SK-MEL-5 (cell line): ENCODE measurements at places on chromosomes 6 and 20. TPM values are rescaled to one million over a fixed set of nuclear protein-coding genes. Genes with fewer than 3 reads are reported as not detected.
A peak's percentile ranks its signal among the peaks of the same experiment; 100 is the strongest.

Gene COL11A2
- total RNA-seq = 0.42 and 0.98 TPM in 2 replicates

Gene POFUT1
- total RNA-seq = 56.1 and 58.0 TPM in 2 replicates

Gene TMC2
- total RNA-seq = not detected in 2 replicates

Gene IMPG1
- total RNA-seq = not detected in 2 replicates

Gene NOX3
- total RNA-seq = not detected in 2 replicates

Gene AARS2
- 21.7 and 22.2 TPM in 2 replicates for total RNA-seq

Gene C20orf96
- total RNA-seq = 1.6 and 1.7 TPM in 2 replicates

Gene C4A
- 1.6 and 2.2 TPM in 2 replicates for total RNA-seq

DNA sequence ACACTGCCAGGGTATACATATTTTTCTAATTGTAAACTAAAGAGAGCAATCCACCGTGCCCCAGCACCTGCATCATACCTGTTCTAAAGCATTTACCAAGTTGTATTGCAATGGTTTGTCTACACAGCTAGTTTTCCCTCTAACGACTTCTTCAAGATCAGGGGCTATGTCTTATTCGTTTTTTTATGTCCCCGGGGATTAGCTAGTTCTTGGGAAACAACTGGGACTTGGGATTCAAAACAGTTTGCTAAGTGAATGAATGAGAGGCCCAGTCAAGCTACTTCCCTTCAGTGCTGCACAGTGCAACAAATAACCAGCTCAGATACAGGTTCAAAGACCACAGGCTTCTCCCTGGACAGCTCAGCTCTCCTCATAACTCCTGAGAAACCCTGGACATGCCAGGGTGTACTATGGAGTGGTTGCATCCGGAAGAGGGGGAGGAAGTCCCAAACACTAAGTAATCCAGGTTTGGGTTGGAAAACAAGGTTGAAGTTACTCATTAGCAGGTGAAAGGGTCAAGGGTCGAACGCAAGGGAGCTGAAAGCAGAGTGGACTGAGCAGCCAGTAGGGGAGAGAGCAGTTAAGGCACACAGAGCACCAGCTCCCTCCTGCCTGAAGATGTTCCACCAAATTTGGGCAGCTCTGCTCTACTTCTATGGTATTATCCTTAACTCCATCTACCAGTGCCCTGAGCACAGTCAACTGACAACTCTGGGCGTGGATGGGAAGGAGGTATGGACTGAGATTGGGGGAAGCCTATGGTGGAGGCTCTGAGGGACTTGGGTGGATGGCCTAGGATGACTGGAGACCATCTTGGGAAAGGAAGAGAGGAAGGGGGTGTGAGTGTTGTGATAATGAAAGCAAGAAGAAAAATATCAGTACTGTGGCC is at the start of gene APOM:
Gene APOM (plus strand): TSS at position 546 of the 889 bp plus-strand sequence. CDS start 73 bp downstream, at position 619.
- DNase-seq = no peak

DNA sequence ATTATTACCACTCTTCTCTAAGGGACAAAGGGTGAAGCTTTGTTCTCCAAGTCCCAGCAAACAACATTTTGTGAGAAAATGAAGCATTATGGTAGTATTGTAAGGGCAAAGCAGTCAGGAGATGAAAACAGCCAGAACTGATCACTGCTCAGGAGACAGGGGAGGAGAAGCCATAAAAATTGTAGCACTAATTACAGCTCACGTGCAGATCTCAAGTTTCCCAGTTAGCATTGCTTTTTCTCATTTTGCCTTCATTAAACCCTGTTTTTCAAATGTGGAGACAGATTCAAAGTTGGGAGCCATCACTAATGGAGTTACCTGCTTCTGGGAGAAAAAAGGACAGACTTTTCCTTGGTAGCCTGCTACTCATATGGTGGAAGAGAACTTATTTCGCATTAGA is 210.9 kb upstream of the PDE10A start:
- no peak for DNase-seq

- no peak for DNase-seq
Observed at GRCh38 chr6:149334201-149334600, 16.7 kb downstream of the TAB2 start.

- no peak for DNase-seq
Observed at GRCh38 chr6:165110860-165111259, 198.5 kb downstream of the C6orf118 start.

DNA sequence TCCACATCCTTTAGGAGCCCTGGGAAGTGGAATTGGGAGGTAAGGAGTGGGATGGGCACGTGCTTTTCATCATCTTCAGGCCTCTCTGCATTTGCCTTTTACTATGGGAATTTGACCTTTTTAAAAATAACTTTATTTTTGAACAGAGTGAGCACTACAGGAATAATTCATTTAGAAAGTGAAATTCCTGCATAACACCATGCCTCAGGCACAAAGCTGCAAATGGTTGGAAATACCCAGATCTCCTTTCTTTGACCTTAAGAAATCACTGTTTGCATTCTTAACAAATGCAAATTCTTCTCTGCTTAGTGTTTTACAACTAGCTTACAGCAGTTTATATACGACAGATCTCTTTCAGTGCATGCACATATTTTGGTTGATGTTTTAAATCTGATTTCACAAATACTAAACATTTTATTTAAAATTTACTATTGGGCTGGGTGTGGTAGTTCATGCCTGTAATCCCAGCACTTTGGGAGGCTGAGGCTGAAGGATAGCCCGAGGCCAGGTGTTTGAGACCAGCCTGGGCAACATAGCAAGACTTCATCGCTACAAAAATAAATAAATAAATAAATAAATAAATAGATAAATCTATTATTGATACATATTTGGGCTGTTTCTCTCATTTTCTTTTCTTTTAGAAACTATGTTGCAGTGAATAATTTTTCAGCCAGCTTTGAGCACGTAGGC is 24.5 kb downstream of the CST8 start:
- peak; percentile 29 for DNase-seq

GRCh38 chr6:170112583-170112860 is 178.4 kb downstream of the DLL1 start:
- DNase-seq = no peak

DNA sequence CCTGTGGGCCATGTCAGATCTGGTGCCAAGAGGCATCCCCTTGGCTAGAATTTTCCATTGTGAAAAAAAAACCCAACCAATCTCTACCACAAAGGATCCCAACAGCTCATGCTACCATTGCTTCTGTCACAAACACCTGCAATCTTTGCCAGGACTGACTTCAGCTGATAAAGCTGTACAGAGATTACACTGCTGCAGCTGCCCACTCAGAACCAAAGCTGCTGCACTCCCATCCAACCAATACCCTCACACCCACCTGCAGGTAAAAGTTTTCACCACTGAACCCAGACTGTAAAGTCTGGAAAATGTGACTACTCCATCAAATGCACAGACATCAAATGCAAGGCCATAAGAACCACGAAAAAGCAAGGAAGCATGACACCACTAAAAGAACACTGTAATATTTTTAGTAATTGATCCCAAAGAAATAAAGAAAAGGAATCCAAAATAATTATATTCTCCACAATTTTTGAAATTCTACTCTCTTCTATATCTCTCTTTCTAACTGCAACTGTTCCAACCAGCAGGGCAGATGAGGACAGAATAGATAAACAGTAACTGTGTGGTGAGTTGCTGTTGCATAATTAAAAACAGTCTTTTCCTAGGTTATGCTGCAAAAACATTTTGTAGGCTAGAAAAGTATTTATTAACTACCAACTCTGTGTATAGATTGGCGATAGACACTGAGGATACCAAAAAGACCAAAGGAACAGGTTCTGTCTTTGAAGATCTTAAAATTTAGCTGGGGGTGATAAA is 128.0 kb upstream of the MCHR2 start:
- DNase-seq = no peak

GRCh38 chr6:111076024-111076695 is 11.1 kb upstream of the SLC16A10 start:
- no peak for DNase-seq

GRCh38 chr6:2918936-2919335 is 15.8 kb upstream of the SERPINB9 start:
- no peak for DNase-seq

GRCh38 chr20:63697357-63697867 is 960 bp downstream of the TNFRSF6B start:
- DNase-seq = no peak

- DNase-seq = no peak
Observed at GRCh38 chr20:9367746-9368145, 146.6 kb upstream of the LAMP5 start.

- no peak for DNase-seq
Observed at GRCh38 chr6:153086225-153086990, 44.7 kb downstream of the RGS17 start.

- DNase-seq = no peak
Observed at GRCh38 chr6:36128073-36128472, 2.2 kb upstream of the MAPK13 start.

GRCh38 chr6:74871757-74872156 is 334.1 kb downstream of the COL12A1 start:
- DNase-seq = no peak

DNA sequence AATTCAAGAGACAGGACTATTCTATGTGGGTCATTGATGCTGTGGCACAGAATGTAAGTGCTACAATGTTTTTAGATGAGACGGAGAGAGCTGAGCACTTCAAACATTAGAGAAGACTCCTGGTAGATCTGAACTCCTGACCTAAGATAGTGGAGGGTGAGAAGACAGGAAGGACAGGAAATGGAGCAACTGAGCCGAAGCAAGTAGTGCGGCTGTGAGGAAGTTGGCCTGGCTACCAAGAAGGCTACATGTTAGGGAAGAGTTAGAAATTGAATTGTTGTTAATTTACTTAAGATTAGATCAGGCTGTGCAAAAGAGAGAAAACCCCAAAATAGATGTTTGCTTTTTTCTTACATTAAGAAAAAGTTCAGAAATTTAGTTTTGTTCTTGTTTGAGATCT is 14.4 kb upstream of the MLIP start:
- DNase-seq = no peak

DNA sequence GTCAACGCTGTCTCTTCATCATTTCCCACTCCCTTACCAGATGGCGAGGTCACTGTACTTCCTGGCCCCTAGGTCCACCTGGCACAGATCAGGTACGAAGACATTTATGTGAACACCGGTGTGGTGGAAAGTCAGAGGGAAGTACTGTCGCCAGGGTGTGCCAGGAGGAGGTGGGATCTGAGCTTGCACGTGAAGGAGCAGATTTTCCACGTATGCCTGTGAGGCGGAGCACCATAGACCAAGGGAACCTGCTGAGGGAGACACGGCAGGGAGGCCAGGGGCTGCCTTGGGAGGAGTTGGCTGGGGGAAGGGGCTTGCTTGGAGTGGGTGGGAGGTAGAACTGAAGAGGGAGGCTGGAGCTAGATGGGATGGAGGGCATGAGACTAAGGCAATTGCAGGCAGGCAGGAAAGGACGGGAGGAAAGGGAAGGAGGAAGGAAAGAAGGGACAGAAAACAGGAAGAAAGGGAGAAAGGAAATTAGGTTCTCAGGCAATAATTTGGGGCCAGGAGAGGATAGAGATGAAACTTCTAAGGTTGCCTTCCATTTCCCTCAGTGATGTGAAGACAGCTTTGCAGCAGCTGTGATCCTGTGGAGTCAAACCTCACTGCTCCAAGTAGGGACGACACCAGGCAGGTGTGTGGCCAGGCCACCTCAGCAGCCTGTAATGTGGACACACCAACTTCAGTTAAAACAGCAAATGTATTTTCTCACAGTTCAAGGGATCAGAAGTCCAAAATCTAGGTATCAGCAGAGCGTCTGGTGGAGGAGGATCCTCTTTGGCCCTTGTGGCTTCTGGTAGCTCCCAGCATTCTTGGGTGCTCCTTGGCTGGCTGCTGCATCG is 46.8 kb downstream of the CHMP4B start:
- DNase-seq = no peak

- peak; percentile 86 for DNase-seq
Observed at GRCh38 chr6:134123666-134124208, 71.3 kb upstream of the SLC2A12 start.

DNA sequence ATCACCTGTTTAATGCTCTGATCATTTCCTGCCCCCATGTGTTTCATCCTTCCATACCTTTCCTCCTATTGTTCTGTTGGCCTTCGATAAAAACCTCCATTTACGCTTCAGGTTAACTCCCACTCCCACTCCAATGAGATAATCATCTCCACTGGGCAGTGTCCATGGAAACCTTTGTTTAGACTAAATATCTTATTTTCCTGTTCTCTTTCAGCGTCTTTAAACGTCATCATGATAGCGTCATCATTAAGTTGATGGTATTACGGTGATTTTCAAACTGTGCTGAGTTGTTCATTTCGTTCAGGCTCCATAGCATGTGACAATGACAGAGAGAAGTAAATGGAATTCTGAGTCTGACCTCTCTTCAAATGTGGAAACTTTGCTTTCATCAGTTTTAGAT is 970.5 kb upstream of the SLC35B3 start:
- no peak for DNase-seq

GRCh38 chr6:124073021-124073420 is 269.4 kb downstream of the NKAIN2 start:
- DNase-seq = no peak

DNA sequence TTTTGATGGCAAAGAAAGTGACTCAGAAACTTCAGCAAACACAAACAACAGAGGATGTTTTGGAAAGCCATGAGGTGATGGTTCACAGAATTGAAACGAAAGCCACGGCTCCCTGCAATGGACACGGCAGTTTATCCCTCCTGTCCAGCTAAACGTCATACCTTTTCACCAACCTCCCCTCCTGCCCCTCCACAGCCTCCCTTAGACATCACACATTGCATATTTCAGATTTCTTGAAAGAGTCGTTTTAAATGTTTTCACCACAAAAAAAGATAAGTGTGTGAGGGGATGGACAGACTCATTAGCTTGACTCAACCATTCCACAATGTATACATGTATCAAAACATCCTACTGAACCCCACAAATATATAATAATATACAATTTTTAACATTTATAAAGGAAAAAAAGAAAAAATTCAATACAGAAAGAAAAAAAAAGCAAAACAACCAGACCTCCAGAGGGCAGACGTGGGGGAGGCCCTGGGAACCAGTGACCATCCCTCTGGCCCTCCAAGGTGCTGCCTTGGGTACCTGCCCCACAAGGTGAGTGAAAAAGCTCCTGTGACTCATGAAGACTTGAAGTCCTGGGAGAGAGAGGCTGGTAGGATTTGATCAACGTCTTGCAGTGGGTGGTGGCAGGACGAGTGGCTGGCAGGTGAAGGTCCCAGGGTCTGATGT is 117.2 kb upstream of the THBS2 start:
- DNase-seq = no peak

- no peak for DNase-seq
Observed at GRCh38 chr6:80991316-80991715, 761.2 kb downstream of the TENT5A start.

DNA sequence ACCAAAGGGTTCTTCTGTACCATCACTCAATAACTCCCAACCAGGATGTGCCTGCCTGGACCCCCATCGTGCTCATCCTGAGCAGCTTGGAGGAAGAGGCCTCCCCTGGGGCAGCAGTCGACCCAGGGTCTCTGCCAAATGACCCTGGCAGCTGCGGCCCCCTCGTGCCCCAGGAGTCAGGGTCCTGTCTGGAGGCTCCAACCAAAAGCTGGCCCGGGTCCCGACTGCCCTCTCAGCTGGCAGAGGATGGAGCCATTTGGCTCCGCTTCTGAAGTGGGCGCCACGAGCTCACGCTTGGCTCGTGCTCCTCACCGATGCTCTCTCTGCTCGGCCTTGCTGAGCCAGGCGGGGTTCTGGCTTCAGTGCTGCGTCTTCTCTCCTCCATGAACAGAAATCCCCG is 56.8 kb downstream of the TFAP2C start:
- DNase-seq = no peak
